ENCODE measurements at places on chromosomes 13 and 19. TPM values are rescaled to one million over a fixed set of nuclear protein-coding genes. Genes with fewer than 3 reads are reported as not detected.

Gene SLITRK1
- total RNA-seq = not detected

- H3K4me1 ChIP-seq = no peaks in the 10 kb centered on the region
- H3K27ac ChIP-seq = no peak overlapping the region
- peaks cover 9% of the 10 kb centered on the region for H3K36me3 ChIP-seq
- no peak overlapping the region for H3K4me3 ChIP-seq
Observed at GRCh38 chr19:45349430-45349941, 8.9 kb downstream of the KLC3 start.

Gene SMIM17
- not detected for total RNA-seq

Gene PCP2
- total RNA-seq = not detected

DNA sequence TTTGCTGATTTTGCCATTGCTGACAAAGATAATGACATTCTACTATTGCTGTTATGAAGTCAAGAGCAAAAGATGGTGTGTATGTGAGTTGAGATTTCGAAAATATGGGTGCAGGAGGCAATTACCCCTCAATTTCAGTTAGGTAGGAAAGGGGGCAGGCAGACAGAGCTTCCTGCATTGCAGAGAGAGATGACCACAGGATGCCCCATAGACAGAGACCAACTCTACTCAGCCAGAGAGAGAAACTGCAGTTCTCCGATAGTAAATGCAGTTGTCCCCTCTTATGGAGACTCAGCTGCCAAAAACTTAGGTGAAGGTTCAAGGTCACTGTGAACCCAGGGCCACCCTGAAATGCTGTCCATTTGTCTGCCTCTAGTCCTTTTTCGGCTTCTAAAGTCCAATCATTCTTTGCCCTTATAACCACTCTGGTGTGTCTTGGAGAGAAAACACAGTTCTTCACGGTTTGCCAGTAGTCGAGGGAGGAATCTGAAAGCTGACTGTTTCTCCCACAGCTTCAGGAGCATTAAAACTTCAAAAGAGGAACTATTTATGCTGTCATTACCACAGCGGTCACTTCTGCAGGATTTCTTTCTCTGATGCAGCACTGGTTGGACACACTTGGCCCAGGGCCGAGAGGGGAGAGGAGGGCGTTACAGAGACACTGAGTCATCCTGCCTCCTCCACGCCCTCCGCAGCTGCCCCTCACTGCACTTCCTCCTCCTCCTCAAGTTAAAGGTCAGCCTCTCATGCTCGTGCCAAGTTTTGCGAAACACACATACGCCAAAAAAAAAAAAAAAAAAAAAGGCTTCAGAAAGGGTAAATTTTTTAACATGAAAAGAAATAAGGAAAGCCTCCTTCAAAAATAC is 264.3 kb downstream of the FOXO1 start:
- H3K36me3 ChIP-seq = no peaks in the 10 kb centered on the region
- DNase-seq = peak; percentile 93
- H3K4me1 ChIP-seq = peaks cover 18% of the 10 kb centered on the region
- H3K27ac ChIP-seq = peak overlapping the region; percentile 58
- no peaks in the 10 kb centered on the region for H3K27me3 ChIP-seq
- H3K4me3 ChIP-seq = peak overlapping the region; percentile 57

DNA sequence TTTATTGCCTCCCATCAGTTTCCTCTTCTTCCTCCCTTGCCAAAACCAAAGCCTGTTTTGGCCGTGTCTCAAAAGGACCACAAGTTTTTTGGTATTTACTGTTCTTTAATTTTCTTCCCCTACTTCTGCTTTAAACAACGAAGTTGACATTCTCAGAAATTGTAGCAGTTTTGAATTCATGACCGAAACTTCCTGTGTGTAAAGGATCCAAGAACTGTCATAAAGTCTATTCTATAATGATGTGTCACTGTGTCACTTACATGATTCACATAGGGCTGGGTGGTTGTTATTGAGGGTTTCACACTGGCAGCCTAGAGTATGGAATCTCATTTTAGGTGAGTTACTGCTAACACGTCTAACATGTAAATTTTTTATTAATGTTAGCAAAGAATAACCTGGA is 741.0 kb upstream of the KLHL1 start:
- no peaks in the 10 kb centered on the region for H3K27me3 ChIP-seq
- H3K4me1 ChIP-seq = no peaks in the 10 kb centered on the region
- DNase-seq = no peak
- no peak overlapping the region for H3K27ac ChIP-seq

DNA sequence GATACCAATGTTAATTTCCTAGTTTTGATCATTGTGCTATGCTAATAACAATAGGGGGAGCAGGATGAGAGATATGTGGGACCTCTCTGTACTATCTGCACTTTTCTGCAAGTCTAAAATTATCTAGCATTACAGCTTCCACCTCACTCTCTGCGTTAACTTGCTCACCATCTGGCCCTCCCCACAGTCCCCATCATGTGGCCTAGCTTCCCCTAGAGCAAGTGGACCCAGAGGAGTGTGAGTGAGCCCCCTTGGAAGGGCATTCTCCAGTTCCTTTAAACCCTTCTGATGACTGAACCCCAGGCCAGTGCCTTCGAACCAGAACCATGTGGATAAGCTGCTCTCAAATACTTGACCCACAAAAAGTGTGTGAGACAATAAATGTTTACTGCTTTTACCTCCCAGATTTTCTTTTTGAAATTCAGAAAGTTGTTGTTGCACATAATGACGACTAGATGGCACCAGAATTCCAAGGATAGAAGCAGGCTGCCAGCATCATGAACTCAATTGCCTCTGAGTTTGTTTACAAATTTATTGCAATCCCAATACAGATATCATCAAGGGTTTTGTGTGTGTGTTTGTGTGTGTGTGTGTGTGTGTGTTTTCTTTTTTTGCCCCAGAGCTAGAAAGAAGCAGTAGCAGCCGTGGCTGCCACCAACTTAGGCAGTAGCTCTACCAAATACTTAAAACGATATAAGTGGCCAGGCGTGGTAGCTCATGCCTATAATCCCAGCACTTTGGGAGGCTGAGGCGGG is 49.0 kb upstream of the ZNF780A start:
- H3K27ac ChIP-seq = no peak overlapping the region
- H3K36me3 ChIP-seq = no peaks in the 10 kb centered on the region
- no peak for DNase-seq
- no peak overlapping the region for H3K4me3 ChIP-seq
- H3K4me1 ChIP-seq = peaks cover 14% of the 10 kb centered on the region
- no peaks in the 10 kb centered on the region for H3K27me3 ChIP-seq

- H3K4me1 ChIP-seq = peaks cover 11% of the 10 kb centered on the region
- H3K4me3 ChIP-seq = no peak overlapping the region
- no peak overlapping the region for H3K27ac ChIP-seq
- no peaks in the 10 kb centered on the region for H3K36me3 ChIP-seq
- no peaks in the 10 kb centered on the region for H3K27me3 ChIP-seq
Observed at GRCh38 chr13:30805132-30805537, 69.8 kb downstream of the ALOX5AP start.

Gene KLK11
- not detected for total RNA-seq

- DNase-seq = no peak
- H3K27me3 ChIP-seq = no peaks in the 10 kb centered on the region
- H3K4me1 ChIP-seq = no peaks in the 10 kb centered on the region
- no peak overlapping the region for H3K27ac ChIP-seq
- peak overlapping the region; percentile 71 for H3K4me3 ChIP-seq
Observed at GRCh38 chr19:29812080-29812880, 489 bp downstream of the CCNE1 start.

Gene CCDC8
- total RNA-seq = 22.6 TPM

GRCh38 chr19:7526059-7526929 is 3.9 kb downstream of the MCOLN1 start:
- H3K4me1 ChIP-seq = peaks cover 22% of the 10 kb centered on the region
- DNase-seq = no peak
- H3K27me3 ChIP-seq = no peaks in the 10 kb centered on the region
- H3K36me3 ChIP-seq = peaks cover 9% of the 10 kb centered on the region

Measured in thoracic aorta (tissue), 2 donors.